ENCODE measurements at places on chromosomes 12 and 14. TPM values are rescaled to one million over a fixed set of nuclear protein-coding genes. Genes with fewer than 3 reads are reported as not detected.

The KRT79 gene
- polyA plus RNA-seq = not detected

The BDKRB2 gene
- 3.0 TPM for polyA plus RNA-seq

- DNase-seq = no peak
Measured at GRCh38 chr14:97866664-97867063, 1069.5 kb downstream of the VRK1 start.

DNA sequence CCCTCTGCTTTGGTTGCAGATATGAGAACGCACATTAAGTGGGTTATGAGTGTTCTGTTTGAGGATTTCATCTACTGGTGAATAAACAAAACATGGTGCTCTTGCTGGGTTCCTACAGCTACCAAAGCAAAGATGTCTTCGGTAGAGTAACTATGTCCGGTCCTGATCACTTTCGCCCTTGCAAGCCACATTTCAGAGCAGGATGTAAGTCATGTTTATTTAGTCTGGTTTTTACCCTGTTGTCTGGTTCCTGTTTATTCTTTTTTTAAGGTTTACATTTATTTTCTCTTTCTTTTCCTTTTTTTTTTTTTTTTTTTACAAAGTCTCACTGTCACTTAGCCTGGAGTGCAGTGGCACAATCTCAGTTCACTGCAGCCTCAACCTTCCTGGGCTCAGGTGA lies 99.2 kb downstream of the VEZT start:
- DNase-seq = no peak

- no peak for DNase-seq
Measured at GRCh38 chr14:106551265-106551664, 1024.9 kb downstream of the TMEM121 start.

GRCh38 chr12:74897425-74898211 lies 312.0 kb downstream of the KCNC2 start:
- DNase-seq = no peak

DNA sequence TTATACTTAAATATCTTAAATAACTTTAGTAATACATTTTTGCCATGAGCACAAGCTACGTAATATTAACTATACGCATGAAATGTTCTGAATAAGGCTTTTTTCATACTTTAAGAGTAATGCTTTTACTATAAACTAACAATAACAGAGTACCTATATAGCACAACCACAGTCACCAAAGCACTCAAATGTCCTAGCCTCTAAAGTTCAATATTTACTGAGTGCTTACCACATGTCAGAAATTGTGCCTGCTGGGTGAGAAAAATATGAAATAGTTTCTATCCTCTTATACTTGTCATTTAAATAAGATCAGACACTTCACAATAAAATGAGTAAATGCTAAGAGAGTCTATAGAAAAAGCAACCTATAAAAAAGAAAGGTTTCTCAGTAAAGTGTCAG lies 83.1 kb downstream of the SH2B3 start:
- DNase-seq = no peak

DNA sequence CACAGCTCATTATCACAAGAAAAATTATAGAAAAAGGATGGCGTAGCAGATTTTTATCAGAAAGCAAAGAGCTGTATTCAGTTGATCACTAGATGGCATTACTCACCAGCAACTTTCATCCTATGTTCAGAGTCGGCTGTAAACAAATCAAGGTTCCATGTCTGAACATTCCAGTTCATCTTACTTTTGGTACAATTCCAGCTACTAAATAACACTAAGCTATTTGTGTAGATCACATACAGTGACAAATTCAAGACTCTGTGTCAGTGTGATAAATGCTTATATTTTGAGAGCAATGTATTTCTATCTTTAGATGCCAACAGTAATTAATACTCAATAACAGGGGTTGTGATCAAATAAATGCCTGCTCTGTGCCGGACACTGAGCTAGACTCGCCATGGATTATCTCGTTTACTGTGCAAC lies 30.1 kb downstream of the NRDE2 start:
- DNase-seq = peak; percentile 49

- DNase-seq = no peak
Measured at GRCh38 chr12:3161861-3162260, 84.7 kb downstream of the TSPAN9 start.
